Posterior cingulate gyrus (tissue), 11 donors: ENCODE measurements at places on chromosomes 5 and 9.

GRCh38 chr9:104682642-104683041, 11.7 kb upstream of the OR13D1 start:
- no peak for DNase-seq

DNA sequence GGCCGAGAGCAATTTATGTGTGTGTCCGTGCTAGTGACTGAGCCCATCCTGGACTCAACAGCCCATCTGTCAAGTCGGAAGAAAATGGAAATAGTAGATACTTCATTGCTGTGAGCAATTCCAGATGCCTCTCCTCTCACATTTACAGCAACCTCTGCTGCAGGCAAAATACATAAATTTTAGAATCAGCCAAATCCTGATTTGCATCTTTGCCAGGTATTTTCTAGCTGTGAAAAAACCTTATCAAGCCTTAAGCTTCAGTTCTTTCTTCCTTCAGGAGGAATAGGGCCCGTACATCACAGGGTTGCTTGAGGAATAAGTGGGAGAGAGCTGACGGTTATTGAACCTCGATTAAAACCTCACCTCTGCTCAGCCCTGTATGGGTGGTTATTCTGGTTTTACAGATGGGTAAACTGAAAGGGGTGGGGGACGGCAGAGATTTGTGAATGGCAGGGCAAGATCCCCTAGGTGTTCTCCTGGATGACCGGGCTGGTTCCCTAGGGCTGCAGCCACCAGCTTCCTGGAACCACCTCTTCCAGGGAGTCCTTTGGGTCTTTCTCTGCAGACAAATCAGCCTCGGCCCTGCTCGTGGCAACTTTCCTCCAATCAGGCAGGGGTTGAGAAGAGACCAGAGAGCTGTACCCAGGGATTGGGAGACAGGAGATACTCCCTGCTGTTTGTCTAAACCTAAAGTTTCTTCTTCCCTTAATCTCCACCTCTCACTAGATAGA, 5.3 kb upstream of the MSX2 start:
- DNase-seq: no peak

DNA sequence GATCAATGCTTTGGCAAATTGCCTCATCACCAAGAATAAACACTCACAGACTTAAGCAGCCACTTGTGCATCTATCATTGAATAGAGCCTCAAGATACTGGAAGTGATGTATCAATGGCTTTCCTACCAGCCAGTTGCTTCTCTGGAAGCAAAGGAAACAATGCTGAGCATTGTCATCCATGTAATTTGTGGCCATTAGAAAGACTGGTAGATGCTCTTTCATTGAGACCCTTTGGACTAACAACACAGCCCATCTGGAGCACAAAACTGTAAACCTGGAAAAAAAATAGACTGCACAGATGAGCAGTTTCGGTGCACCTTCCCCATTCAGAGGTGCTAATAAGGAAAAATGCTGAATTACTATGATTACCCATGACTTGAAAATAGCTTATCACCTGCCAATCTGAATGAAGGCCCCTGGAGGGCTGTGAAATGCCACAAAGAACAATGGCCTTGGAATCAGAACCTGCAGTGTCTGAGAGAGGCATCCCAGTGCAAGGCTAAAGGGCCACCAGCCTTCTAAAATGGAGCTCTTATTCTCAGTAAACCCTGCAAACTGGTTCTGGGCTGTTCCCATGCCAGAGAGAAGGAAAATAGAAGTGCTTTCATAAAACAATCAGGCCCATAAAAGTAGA, 127.5 kb downstream of the RFK start:
- DNase-seq: no peak

DNA sequence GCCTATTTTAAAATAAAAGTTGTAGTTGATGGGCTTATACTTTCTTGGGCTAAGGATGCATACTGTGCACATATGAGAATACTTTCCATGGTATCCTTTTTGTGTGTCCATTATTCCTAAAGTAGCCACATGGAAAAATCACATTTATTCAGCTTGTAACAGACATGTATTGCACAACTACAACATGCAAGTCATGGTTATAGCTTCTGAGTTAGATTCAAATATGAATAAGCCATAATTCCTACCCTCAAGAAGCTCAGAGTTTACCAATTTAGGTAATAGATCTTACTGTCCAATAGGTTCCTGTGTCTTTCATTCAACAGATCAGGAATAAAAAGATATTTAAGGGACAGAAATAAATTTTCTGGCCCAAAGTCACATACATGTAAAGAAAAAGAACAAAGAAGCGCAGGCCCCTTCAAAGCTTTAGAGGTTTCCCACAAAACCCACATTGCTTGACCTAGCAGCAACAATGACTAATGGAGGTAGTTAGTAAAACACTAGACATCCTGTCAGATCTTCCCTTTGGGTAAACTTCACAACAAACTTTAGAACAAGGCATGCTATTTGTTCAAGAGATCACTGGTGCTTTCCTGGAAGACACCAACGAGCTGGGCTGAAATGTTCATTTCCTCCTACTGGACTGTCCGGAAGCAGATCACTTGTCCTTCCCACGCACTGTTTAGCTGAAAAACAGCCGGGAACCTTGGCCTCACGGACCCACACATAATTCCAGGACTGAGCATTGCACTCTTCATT, 78.4 kb upstream of the ITGA1 start:
- no peak for DNase-seq

GRCh38 chr5:142500227-142500905, 175.5 kb upstream of the SPRY4 start:
- no peak for DNase-seq

DNA sequence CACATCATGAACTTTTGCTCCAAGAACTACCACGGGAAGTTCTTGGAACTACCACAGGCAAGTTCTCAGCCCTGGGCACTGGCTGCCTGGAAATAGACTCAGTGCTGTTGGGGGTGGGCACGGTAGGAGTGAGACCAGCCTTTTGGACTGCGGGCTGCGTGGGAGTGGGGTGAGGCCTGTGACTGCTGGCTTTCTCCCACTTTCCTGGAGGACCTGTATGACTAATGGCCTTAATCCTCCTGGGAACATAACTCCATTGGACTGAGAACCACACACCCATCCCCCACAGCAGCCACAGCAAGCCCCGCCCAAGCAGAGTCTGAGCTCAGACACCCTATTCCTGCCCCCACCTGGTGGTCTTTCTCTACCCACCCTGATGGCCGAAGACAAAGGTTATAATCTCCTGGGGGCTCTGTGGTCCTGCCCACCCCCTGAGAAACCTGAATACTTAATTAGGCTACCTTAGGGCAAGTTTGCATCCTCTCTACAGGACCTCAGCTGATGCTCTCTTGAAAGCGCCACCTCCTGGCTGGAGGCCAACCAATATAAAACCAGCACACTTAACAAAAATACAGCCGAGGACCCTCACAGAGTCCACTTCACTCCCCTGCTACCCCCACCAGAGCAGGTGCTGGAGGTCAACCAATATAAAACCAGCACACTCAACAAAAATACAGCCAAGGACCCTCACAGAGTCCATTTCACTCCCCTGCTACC, 112.6 kb downstream of the CACNA1B start:
- peak; percentile 25 for DNase-seq

DNA sequence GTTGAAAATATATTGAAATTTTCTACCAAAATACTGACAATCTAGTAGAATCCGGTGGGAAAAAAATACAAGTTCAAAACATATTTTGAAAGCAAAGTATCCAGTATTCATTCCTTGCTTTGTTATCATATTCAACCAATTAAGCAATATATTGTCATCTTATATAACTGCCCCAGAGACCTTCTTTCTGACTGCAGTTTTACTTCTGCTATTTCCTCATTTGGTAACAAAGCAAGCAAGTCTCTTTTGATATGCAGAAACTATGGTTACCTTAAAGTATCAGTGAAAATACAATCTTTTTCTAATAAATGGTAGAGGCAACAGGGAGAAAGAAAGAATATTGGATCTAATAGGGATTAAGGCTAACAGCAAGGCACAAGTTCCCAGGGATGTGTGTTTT, 663.7 kb upstream of the MEF2C start:
- no peak for DNase-seq

- DNase-seq: no peak
Observed at GRCh38 chr5:94240993-94241651, 377.3 kb downstream of the KIAA0825 start.

GRCh38 chr5:41193456-41194205, 19.7 kb downstream of the C6 start:
- DNase-seq: peak; percentile 37

GRCh38 chr5:98827161-98827560, 53.7 kb downstream of the RGMB start:
- DNase-seq: no peak

DNA sequence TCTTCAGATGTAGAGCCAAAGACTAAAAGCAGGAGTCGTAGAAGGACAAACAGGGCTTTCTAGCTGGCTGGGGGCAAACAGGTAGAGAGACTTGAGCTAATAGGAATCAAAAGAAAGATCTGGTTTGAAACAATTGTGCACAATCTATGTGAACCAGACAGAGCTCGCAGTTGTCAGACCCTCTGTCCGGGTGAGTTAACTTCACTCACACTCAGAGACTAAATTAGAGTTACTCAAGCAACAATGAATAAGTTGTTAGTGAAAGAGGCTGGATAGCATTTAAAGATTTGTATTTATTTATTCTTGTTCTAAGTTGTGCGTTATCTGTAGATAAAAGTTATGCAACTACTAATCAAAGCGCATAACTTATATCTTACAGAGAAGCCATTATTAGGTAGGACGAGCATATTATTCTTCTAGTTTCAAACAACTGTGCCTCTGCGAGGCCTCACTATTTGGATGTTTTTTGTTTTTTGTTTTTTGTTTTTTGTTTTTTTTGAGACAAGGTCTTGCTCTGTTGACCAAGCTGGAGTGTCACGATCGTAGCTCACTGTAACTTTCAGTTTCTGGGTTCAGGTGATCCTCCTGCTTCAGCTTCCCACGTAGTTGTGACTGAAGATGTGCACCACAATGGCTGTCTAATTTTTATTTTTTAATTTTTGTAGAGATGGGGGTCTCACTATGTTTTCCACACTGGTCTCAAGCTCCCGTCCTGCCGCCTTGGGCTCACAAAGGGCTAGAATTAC, 13.2 kb upstream of the LNPEP start:
- DNase-seq: no peak

GRCh38 chr9:71858102-71858798, 52.7 kb downstream of the ABHD17B start:
- no peak for DNase-seq

DNA sequence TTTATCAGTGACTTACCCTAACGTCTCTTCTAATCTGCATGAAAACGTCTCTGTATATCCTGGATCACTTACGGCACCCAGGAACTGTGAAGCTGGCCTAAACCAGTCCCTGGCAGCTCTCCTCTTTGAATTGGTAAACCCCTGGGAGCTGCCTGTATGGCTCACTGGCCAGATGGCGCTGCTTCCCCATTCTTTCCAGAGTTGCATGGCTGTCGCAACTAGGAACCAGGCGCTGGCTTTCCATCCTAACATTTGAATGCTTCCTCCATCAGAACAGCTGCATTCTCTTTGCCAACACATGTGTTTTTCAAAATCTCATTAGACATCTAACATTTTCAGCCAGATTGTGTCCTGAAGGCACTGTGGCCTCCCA, 8.0 kb upstream of the PCA3 start:
- DNase-seq: peak; percentile 88

- DNase-seq: no peak
Observed at GRCh38 chr5:160044391-160044804, 35.5 kb downstream of the TTC1 start.

DNA sequence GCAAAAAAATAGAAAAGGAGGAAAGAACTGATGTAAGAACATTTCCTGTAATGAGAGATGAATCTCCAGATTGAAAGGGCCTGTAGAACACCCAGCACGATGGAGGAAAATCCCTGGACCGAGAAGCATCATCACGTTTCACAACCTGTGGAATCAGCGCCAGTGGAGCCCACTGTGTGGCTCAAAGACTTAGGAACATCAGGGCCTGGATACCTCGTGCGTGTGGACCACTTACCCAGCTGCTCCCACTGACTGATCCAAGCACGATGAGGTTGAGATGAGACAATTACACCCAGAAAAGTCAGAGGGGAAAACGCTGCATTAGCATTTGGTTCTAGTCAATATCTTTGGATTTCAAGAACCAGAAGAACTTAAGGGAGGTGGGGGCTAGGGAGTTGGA, 224.6 kb downstream of the SYK start:
- no peak for DNase-seq

DNA sequence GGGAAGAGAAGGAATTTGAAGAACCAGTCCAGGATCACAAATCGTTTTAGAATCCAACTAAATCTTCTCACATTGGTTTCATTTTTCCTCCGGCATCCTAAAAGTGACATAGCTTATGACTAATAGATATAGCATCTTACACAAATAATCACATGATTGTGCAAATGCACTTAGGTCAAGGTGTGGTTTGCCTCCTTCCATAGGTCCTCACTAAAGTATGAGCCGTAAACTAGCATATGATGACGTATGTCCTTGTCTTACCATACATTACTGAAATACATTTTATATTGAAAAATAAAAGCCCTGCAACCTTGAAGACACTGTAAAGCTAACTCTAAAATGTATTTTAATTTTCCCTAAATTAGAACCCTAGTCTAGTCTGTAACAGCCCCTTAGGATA, 362.7 kb upstream of the ADAMTS16 start:
- no peak for DNase-seq

GRCh38 chr9:109150925-109151545, 16.0 kb downstream of the FRRS1L start:
- no peak for DNase-seq

DNA sequence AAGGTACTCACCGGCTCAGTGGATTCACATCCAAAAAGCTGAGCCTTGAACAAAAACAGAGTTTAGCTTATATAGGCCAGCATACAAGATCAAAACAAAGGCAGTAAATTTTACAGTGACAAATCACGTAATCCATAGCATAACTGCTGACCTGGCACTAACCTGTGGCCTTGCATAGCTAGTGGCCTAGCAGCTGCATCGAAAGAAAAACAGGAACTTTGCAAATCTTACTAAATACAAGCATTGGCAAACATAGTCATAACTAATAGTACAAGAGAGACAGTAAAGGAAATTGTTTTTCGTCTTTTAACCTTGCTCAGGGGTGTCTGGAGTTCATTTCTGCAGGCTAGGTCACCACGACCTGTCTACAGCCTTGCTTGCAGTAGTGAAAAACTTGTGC, 4.8 kb downstream of the HSDL2 start:
- no peak for DNase-seq

DNA sequence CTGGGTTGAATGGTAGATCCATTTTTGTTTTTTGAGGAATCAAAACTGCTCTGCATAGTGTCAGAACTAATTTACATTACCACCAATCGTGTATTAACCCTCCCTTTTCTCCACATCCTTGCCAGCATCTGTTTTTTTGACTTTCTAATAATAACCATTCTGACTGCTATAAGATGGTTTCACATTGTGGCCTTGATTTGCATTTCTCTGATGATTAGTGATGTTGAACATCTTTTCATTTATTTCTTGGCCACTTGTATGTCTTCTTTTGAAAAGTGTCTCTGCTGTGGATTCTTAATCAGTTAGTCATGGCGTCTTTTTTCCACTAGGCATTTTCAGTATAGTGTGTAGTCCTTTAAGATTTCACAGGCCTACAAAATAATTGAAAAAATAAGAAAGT, 2144.3 kb upstream of the C9orf72 start:
- no peak for DNase-seq
